PC-3 (cell line): ENCODE measurements at places on chromosomes 7 and 10. TPM values are rescaled to one million over a fixed set of nuclear protein-coding genes. Genes with fewer than 3 reads are reported as not detected.

The SEPTIN14 gene
- not detected in 2 replicates for total RNA-seq

The GIMAP5 gene
- not detected in 2 replicates for total RNA-seq

The OPN1SW gene
- not detected in 2 replicates for total RNA-seq

The CYP2C19 gene
- not detected in 2 replicates for total RNA-seq

The DNAJC12 gene
- 14.2 and 15.5 TPM in 2 replicates for total RNA-seq

The CXCL12 gene
- total RNA-seq = 0.12 and 0.47 TPM in 2 replicates

The HYAL4 gene
- 0.26 and 0.98 TPM in 2 replicates for total RNA-seq

The CCDC172 gene
- not detected in 2 replicates for total RNA-seq

The XRCC2 gene
- 13.6 and 18.7 TPM in 2 replicates for total RNA-seq

The IL6 gene
- total RNA-seq = 110 and 113 TPM in 2 replicates

The HOXA6 gene
- total RNA-seq = 6.9 and 8.3 TPM in 2 replicates

The CDC123 gene
- 74.2 and 110 TPM in 2 replicates for total RNA-seq

The MIOS gene
- 18.6 and 26.6 TPM in 2 replicates for total RNA-seq

The FAM25A gene
- total RNA-seq = 6.6 and 11.4 TPM in 2 replicates

The CYP3A5 gene
- not detected in 2 replicates for total RNA-seq

The ZNF467 gene
- total RNA-seq = 4.1 and 6.3 TPM in 2 replicates

The IGF2BP3 gene
- 8.9 and 11.7 TPM in 2 replicates for total RNA-seq

The ADRB1 gene
- total RNA-seq = 0.15 and 0.29 TPM in 2 replicates

The MGAM2 gene
- total RNA-seq = not detected in 2 replicates

The TEX47 gene
- total RNA-seq = not detected in 2 replicates

The UNCX gene
- not detected in 2 replicates for total RNA-seq

The PLPP4 gene
- total RNA-seq = 5.0 and 10.7 TPM in 2 replicates

The KAT6B gene
- total RNA-seq = 83.0 and 94.5 TPM in 2 replicates
